ENCODE measurements at places on chromosomes 2 and 18.

DNA sequence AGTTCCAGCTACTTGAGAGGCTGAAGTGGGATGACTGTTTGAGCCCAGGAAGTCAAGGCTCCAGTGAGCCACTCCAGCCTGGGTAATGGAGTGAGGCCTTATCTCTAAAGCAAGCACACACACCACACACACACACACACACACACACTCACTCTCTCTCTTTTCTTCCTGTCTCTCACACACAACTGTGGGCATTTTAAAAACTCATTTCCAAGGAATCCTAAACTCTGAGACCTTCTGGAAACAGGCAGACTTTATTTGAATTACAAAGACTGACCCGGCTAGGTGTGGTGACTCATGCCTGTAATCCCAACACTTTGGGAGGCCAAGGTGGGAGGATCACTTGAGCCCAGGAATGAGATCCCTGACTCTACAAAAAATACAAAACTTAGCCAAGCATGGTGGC is 21.3 kb downstream of the WDSUB1 start:
- DNase-seq: no peak

DNA sequence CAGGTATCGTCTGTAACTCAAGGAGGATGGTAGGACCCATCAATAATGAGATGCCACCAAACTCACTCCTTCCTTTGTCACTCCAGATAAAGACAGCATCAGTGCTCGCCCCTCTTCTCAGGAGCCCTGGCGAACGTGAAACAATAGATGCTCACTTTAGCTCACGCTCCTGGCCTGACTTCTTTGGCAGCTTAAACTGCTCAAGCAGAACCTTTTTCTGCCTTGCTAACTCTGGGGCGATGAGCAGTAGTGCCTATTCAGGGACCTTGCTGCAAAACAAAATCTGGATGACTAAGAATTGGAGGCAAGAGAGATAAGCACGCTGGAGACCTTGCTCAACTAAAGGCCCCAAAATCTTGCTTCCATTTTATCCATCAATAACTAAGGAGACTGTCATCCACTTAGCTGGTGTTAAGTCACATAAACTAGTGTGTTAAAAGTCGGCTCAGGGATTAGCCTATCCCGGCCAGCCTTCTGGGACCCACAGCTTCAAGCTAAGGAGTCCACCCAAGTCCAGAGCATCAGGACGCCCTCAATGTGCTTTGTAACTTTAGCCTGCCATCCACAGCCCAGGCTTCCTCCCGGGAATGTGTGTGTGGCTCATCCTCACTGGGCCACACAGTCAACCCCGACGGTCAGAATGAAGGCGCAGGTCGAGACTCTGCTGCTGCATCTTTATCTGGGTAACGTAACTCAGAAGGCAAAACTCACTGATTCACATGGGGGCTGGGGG is 38.9 kb downstream of the ZNF516 start:
- no peak for DNase-seq

GRCh38 chr2:143705108-143705707 is 576.0 kb downstream of the ARHGAP15 start:
- no peak for DNase-seq

DNA sequence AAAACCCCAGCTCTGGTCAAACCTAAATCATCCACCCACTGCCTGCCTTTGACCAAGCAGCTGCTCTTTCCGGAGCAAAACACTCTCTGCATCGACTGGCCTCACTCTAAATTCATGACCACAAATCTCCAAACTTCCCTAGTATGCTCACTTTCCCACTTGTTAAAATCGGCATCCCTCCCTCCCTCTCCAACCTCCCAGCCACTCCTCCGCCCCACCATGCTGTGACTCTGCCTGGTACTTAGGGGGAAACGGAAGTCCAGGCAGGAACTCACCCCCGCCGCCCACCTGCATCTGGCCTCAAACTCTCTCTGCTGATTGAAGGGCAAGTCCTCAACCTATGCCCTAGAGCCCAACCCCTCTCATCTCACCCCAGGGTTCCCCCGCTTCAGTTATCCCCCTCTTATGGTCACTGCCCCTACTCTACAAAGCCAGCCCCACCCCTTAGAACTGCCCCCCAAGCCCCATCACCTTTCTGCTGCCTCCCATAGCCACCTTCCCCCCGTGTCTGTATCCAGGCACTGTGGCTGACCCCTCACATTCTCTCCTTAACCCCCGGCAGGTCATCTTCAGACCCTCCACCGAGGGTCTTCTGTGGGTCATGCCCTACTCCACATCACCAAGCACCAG is 3.8 kb upstream of the ADRA2B start:
- DNase-seq: no peak

- no peak for DNase-seq
These were observed 184.6 kb upstream of the ZNF804A start for GRCh38 chr2:184413671-184414229.

DNA sequence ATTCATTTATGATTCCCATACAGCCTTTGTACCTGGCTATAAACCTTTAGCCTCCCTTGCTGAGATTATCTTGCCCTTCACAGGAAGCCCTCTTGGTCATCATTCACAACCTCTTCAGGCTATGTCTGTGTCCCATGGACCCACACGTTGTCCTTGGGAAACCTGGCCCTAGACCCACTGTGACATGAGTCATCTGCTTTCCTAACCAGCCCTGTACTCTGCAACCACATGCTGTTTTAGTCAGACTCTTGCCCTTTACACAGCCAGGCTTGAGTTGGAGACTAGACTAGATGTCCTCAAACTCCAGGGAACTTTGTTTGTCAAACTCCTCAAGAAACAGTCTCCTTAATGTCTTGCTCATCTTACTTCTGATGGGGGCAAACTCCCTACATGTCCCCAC is 229.3 kb upstream of the ZSWIM2 start:
- DNase-seq: no peak

DNA sequence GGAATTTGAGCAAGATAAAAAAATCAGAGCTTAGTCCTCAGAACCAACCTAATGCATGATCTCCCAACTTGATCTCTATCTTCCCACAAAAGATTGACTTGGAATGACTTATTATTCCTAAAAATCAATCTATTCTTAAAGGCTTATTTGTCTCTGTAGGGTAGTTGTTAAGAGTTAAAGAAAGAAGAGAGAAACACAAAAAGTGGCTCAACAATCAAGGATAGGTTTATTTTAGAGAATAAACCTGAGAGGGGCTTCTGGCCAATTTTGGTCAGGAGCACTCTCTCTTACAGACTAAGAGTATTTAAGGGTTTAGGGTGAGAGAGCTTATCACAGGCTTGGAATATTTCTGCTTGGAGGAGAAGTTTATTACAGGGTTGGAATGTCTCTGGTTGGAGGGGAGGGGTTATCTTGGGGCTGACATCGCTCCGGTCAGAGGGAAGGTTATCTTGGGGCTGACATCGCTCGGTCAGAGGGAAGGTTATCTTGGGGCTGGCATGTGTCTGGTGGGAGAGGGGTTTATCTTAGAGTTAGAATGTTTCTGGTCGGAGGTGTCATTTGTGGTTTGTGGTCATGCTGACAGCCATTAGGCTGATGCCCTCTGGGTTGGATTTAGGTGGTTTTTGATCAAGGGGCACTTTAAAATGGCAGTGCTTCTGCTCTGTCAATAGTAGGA is 2.4 kb upstream of the MFF start:
- DNase-seq: no peak

DNA sequence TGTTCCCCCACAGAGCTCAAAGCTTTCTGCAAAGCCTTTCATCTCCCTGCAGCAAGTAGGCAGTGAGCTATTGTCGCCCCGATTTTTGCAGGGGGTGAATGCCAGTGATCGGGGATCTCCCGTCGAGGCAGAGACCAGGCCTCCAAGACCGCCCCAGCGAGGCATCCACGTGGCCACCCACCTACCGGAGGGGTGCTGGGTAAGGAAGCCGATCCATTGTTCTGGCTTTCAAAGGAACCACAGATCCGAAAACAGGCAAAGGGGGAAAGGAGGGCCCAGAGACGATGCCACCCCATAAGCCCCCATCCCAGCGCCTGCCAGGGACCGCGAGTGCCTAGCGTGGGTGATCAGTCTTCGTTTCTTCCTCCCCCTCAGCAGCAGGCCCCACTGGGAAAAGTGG is 2.4 kb downstream of the ADRA2B start:
- no peak for DNase-seq

DNA sequence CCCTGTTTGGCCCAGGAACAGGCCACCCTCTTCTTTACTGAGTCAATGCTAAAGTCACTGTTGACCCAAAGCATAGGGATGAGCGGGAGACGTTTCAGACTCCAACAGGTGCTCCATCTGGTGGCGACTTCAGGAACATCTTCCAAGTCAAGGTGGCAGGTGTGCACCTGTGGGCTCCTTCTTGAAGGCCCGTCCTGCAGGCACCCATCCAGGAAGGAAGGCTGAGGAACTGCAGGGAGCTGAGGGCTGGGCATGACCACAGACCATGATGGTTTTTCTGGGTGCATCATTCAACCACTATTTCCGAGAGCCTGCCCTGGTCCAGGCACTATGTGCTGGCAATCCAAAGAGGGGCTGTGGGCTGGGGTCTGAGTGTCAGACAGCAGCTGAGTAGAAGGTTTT is 142.8 kb downstream of the NDUFA10 start:
- peak; percentile 52 for DNase-seq

DNA sequence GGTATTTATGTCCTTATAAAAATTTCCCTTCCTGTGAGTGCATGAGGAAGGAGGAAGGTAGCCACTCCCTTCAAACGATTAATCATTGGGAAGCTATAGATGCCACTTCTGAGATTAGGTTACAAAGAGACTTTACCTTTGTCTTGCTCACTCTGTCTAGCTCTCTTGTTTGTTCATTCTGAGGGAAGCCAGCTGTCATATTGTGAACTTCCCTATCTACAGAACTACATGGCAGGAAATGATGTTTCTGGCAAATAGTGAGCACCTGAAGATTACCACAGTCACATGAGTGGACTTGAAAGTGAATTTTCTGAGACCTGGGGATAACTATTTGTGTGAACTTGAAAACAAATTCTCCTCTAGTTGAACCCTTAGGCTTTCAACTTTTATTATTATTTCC is 776.8 kb downstream of the CCDC85A start:
- no peak for DNase-seq

DNA sequence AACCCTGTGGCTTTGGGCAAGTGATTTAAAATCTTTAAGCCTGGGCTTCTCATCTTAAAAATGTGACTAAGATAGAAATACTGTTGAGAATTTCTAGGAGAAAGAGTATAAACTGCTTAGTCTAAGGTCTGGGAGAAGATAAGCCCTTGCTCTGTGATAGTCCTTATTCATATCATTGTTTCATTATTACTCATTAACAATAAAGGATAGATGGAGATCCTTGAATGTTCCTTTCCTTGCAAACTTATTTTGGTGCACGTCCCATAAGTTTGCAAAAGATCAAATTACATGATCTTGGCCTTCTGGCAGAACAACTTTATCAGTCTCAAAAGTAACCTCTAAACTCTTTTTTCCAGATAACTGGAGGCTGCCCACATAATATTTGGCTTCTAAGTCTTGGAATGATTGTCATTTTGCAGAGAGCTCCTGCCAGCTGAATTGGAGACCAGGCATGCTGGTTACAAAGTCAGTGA is 138.3 kb downstream of the FAM124B start:
- DNase-seq: no peak

- DNase-seq: no peak
These were observed 45.9 kb upstream of the IGFBP5 start for GRCh38 chr2:216741223-216741593.

GRCh38 chr2:62801110-62801509 is 95.6 kb downstream of the EHBP1 start:
- DNase-seq: no peak

DNA sequence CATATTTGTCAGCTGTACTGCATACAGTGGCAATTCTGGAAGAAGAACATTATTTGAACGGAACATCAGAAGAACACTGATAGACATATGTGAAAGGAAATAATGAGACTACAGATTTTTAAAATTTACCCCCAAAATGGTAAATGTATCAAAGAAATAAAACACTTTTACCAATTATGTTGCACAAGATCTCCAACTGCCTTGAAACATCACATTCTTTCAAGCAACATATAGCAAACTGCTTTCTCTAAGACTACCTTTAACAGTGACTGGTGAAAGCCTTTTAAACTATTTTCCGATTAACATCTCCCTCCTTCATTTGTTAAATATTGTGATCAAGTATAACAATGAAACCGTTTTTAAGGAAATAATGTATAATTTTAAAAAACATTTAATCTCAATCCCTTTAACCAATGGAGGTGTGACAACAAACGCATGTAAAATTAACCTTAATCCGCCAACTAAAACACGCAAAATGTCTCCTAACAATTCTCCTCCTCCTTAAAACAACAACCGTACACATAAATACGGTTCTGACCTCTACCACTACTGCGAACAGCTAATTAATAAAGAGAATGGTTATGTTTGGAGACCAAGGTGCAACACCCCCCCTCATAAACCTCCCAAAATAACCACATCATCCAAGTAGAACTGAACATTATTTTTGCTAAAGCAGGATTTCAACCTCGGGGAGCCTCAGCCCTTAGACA is 2.4 kb downstream of the FBXO11 start:
- no peak for DNase-seq

- DNase-seq: no peak
These were observed 43.4 kb downstream of the LHCGR start for GRCh38 chr2:48712151-48712550.

DNA sequence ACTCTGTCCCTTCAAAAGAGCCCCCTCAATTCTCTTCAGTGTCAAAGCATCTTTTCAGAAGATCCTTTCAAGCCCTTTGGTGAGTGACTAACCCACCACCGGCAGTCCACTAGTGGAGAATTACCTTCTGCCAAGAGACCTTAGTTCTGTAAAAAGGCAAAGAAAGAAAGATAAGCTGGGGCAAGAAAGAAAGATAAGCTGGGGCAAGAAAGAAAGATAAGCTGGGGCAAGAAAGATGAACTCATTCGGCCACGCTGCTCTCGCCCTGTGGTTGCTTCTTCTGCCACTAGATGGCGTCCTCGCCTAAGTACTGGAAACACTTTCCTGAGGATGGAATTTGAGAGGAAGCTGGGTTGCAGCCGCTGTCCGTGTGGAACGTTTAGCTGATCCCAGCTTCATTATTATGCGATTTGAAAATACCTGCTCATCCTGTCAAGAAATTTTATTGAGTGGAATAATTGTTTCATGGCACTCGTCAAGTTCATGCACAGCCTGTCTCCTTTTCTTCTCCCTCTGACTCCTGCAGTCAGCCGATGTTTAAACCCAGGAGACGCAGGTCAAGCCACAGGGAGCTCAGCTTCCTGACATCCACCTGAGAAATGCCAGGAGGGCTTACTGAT is 17.3 kb upstream of the ANXA4 start:
- DNase-seq: peak; percentile 91

DNA sequence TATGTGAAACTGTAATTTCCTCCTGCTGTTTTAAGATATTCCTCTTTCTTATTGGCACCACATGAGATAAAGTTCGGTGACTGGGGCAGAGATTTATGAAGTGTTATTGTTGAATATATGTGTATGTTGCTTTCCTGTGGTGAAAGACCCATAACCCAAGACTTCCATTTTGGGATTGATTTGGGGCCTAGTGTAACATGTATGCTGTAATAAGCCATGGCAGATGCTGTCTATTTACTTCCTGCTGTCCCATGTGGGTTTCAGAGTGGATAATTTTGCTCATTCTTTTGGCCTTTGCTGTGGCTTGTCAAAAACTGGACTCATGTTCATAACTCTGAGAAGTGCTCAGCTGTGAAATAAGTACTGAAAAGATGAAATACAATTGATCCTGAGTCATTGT is 10.8 kb upstream of the MYO1B start:
- no peak for DNase-seq

Data from stimulated activated CD4-positive, alpha-beta T cell treated with anti-CD3 and anti-CD28 coated beads, Interleukin-4, amount 100 ng/mL, for 48 hours (primary cell).